ENCODE measurements at places on chromosomes 12 and 14. TPM values are rescaled to one million over a fixed set of nuclear protein-coding genes. Genes with fewer than 3 reads are reported as not detected.
A peak's percentile ranks its signal among the peaks of the same experiment; 100 is the strongest.

DNA sequence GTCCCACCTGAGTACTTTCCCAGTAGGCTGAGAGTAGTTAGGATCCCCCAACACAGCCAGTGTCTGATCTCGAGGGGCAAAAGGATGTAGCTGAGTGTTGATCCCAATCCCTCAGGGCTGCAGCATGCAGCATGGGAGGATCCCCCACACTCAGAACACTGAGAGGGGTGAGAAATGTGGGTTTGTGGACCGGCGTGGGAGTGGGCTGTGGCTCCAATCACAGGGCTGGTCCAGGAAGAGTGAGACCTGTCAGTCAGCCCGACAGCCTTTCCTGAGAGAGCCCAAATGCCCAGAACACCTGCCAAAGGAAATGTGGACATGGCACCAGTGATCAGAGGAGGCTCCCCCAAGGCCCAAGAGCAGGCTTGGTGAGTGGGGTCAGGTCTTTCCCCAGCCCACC lies 228.3 kb upstream of the MGAT4C start:
- 0 out of 3 replicates have a peak, but pooled peaks cover under 1% of the 10 kb centered on the region for H3K36me3 ChIP-seq
- DNase-seq: no peak
- H3K27me3 ChIP-seq: no peaks in the 10 kb centered on the region
- H3K27ac ChIP-seq: no peak overlapping the region

DNA sequence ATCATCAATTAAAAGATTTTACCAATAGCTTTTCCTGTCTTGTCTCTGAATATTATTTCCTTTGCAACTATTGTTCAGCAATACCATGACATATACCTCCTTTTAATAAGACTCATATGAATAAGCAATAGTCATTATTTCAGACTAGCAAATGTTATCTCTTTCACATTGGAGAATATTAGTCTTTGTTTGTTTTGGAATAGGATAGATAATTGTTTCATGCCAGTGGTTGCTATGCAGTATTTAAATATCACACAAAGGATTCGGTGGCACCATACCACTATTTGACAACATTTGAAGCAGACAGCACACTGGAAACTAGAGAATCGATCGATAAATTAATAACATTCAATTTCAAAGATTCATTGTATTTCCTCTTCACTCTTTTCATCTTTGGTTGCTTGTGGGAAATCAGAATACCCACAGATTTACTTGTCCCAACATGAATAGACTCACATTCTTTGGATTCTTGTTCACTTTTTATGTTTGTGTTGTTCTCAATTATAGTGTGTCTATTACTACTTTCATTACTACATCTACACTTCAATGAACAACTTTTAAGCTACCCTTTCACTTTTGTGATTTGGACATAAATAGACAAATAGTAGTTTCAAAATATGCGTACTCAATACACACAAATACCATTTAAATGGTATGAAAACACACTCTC lies 42.7 kb upstream of the TBPL2 start:
- H3K27me3 ChIP-seq: no peaks in the 10 kb centered on the region
- H3K36me3 ChIP-seq: no peaks in the 10 kb centered on the region
- no peak for DNase-seq
- no peak overlapping the region for H3K4me3 ChIP-seq

GRCh38 chr12:40889329-40889728 lies 197.1 kb downstream of the CNTN1 start:
- no peaks in the 10 kb centered on the region for H3K36me3 ChIP-seq
- no peak overlapping the region for H3K4me3 ChIP-seq
- no peak for DNase-seq
- H3K27ac ChIP-seq: no peak overlapping the region
- no peaks in the 10 kb centered on the region for H3K4me1 ChIP-seq
- H3K27me3 ChIP-seq: no peaks in the 10 kb centered on the region

DNA sequence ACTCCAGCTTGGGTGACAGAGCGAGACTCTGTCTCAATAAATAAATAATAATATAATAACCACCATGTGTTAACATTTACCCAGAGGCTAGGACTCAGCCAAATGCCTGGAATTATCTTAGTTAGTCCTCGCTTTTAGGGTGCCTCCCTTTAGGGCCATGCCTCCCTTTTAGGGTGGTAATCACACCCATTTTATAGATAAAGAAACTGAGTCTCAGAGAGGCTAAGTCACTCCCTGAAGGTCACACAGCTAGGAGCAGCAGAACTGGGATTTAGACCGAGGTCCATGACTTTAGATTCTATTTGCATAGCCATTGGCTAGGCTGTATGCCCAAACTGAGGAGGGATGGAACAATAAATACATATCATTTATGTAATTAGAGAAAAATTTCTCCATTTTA lies 11.4 kb downstream of the TESC start:
- H3K4me3 ChIP-seq: no peak overlapping the region
- H3K4me1 ChIP-seq: no peaks in the 10 kb centered on the region
- H3K27ac ChIP-seq: no peak overlapping the region

DNA sequence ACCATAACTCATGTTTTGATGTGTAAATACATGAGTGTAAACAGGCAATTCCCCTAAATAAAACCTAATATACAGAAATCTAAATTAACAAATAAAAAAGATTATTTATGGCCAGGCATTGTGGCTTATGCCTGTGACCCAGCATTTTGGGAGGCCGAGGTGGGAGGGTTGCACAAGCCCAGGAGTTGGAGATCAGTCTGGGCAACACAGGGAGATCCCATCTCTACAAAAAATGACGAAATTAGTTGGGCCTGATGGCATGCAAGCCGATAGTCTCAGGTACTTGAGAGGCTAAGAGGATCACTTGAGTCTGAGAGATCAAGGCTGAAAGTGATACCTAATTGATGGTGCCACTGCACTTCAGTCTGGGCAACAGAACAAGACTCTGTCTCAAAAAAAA lies 48.7 kb downstream of the BCAT1 start:
- H3K4me1 ChIP-seq: 0 out of 2 replicates have a peak, but pooled peaks cover 2% of the 10 kb centered on the region
- DNase-seq: no peak
- H3K36me3 ChIP-seq: peaks cover 32% of the 10 kb centered on the region
- H3K27ac ChIP-seq: no peak overlapping the region
- no peaks in the 10 kb centered on the region for H3K27me3 ChIP-seq
- peak overlapping the region; percentile 43 for H3K4me3 ChIP-seq

- H3K36me3 ChIP-seq: no peaks in the 10 kb centered on the region
- no peak within 1 kb of the TSS for H3K27ac ChIP-seq
- H3K4me3 ChIP-seq: no peak within 1 kb of the TSS
Measured at GRCh38 chr14:80211153-80212022, at the start of gene DIO2. Gene DIO2, minus strand, starts transcription at chr14:80211504. Its CDS starts 32 bp downstream, at chr14:80211472.

- DNase-seq: no peak
- peaks cover 32% of the 10 kb centered on the region for H3K36me3 ChIP-seq
- no peaks in the 10 kb centered on the region for H3K27me3 ChIP-seq
- peak overlapping the region; percentile 99 for H3K4me3 ChIP-seq
- peak overlapping the region; percentile 4 for H3K27ac ChIP-seq
Measured at GRCh38 chr14:91509878-91510170, 286 bp downstream of the PPP4R3A start.

DNA sequence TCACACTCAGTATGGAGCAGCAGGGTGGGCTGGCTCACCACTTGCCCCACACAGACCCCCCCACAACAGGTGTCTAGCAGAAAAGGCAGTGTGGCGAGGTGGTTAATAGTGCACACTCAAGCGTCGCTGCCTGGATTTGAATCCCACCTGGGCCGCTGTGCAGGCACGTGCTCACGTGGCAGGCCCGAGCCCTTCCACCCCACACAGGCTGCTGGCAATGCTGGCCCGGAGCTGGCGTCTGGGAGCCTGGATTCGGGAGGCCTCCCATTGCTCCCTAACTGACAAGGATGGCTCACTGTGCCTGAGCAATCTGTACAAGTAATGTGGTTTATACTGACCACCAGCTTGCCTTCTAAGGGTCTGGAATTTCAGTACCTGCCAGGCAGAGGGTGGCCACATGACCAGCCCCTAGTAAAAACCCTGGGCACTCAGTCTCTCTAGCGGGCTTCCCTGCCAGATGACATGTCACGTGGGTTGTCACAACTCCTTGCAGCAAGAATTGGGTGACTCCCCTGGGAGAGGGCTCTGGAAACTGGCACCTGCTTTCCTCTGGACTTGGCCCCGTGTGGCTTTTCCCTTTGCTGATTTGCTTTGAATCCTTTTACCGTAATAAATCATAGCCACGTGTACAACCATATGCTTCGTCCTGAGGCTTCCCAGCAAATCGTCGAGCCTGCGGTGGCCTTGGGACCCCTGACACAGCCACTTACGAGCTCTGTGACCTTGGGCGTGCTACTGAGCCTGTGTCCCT lies 72.8 kb downstream of the SCARB1 start:
- H3K27me3 ChIP-seq: no peaks in the 10 kb centered on the region
- H3K27ac ChIP-seq: no peak overlapping the region
- peaks cover 16% of the 10 kb centered on the region for H3K36me3 ChIP-seq
- no peaks in the 10 kb centered on the region for H3K4me1 ChIP-seq

GRCh38 chr14:64541261-64541971 lies 875 bp downstream of the HSPA2 start:
- no peaks in the 10 kb centered on the region for H3K4me1 ChIP-seq
- no peak for DNase-seq
- no peak overlapping the region for H3K4me3 ChIP-seq
- no peak overlapping the region for H3K27ac ChIP-seq
- peaks cover 26% of the 10 kb centered on the region for H3K36me3 ChIP-seq
- no peaks in the 10 kb centered on the region for H3K27me3 ChIP-seq

- H3K4me1 ChIP-seq: no peaks in the 10 kb centered on the region
- H3K27ac ChIP-seq: no peak overlapping the region
- peaks cover 29% of the 10 kb centered on the region for H3K27me3 ChIP-seq
- H3K36me3 ChIP-seq: peaks cover 5% of the 10 kb centered on the region
- H3K4me3 ChIP-seq: no peak overlapping the region
Measured at GRCh38 chr12:57470970-57471656, 8.6 kb downstream of the ARHGAP9 start.

GRCh38 chr12:13702381-13702780 lies 279.0 kb downstream of the GRIN2B start:
- peaks cover 4% of the 10 kb centered on the region for H3K4me1 ChIP-seq
- no peak for DNase-seq

DNA sequence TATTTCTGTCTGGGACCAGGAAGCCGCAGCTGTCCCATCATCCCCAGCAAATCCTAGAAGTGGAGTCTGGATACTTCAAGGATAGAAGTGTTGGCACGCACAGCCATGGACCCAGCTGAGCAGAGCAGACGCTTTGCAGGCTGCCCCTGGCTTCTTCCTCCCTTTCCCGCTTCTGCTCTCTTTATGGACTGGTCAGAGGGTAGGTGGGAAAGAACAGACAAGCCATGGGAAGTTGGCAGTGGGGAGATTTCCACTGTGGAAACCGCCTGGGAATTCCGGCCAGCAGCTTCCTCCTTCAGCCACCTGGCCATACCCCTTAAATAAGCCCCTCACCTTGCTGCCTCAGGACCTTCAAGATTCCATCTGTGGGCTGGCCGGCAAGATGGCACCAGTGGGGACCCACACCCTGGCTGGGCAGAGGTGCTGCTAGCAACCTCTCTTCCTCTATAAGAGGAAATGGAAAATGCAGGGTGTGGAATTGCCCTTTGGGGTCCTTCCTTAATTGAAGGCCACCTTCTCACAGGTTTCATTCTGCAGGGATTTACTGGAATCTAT lies 20.6 kb downstream of the OTUB2 start:
- H3K36me3 ChIP-seq: peaks cover 13% of the 10 kb centered on the region
- no peaks in the 10 kb centered on the region for H3K4me1 ChIP-seq
- H3K27ac ChIP-seq: no peak overlapping the region
- H3K27me3 ChIP-seq: no peaks in the 10 kb centered on the region
- H3K4me3 ChIP-seq: no peak overlapping the region

DNA sequence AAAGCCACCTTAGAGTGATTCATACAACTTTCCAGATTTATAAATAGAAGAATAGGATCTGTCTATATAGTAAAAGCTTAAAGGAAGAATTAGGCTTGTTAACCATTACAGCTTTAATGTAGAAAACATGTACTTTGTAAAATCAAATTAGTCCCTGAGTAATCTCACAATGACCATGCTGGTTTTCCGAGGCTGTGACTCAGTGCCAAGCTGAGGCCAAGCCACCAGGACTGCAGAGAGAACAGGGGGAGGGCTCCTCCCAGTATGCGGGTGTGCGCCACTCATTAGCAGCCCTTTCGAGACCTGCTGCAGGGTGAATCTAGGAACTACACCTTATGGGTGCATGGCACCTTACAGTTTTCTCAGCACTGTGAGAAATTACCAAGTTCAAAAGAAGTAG lies 167.0 kb downstream of the EFCAB11 start:
- no peak overlapping the region for H3K27ac ChIP-seq
- DNase-seq: no peak
- H3K4me1 ChIP-seq: no peaks in the 10 kb centered on the region

GRCh38 chr14:85438001-85438400 lies 91.9 kb upstream of the FLRT2 start:
- no peaks in the 10 kb centered on the region for H3K4me1 ChIP-seq
- no peak overlapping the region for H3K4me3 ChIP-seq
- H3K27ac ChIP-seq: no peak overlapping the region
- H3K36me3 ChIP-seq: no peaks in the 10 kb centered on the region
- no peaks in the 10 kb centered on the region for H3K27me3 ChIP-seq

GRCh38 chr12:112308652-112309051 lies 73.6 kb downstream of the HECTD4 start:
- no peaks in the 10 kb centered on the region for H3K4me1 ChIP-seq
- H3K27ac ChIP-seq: no peak overlapping the region
- H3K27me3 ChIP-seq: no peaks in the 10 kb centered on the region
- no peak for DNase-seq
- H3K36me3 ChIP-seq: peaks cover 8% of the 10 kb centered on the region
- H3K4me3 ChIP-seq: no peak overlapping the region

- H3K36me3 ChIP-seq: no peaks in the 10 kb centered on the region
- DNase-seq: no peak
- no peak overlapping the region for H3K4me3 ChIP-seq
Measured at GRCh38 chr14:41072776-41073175, 533.9 kb upstream of the LRFN5 start.

GRCh38 chr12:71838231-71838630 lies 1.3 kb upstream of the TBC1D15 start:
- DNase-seq: no peak
- no peaks in the 10 kb centered on the region for H3K36me3 ChIP-seq
- no peaks in the 10 kb centered on the region for H3K4me1 ChIP-seq
- no peak overlapping the region for H3K4me3 ChIP-seq
- H3K27me3 ChIP-seq: no peaks in the 10 kb centered on the region

GRCh38 chr12:48201091-48201490 lies 2.0 kb downstream of the OR10AD1 start:
- H3K4me3 ChIP-seq: no peak overlapping the region
- no peak overlapping the region for H3K27ac ChIP-seq
- H3K27me3 ChIP-seq: peaks cover 4% of the 10 kb centered on the region
- H3K4me1 ChIP-seq: no peaks in the 10 kb centered on the region

DNA sequence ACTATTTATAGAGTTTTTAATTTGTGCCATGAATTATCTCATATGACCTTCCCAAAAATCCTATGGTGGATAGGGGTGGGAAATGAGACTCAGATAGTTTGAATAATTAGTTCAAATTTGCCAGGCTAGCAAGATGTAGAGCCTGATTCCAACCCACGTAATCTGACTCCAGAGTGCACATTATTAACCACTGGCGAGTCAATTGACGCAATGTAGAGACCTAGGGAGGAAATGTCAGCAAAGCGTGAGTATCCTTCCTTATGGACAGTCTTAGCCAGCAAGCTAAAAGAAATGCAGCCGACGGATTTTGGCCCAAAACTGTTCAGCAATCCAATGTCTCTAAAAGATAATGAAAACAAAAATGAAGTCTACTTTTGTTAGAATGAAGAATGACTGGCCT lies 193.3 kb upstream of the KRR1 start:
- H3K4me1 ChIP-seq: peaks cover 11% of the 10 kb centered on the region
- no peak for DNase-seq
- H3K27me3 ChIP-seq: no peaks in the 10 kb centered on the region
- H3K4me3 ChIP-seq: no peak overlapping the region
- no peak overlapping the region for H3K27ac ChIP-seq
- H3K36me3 ChIP-seq: no peaks in the 10 kb centered on the region

LRRC43 gene
- 0.53 TPM for total RNA-seq

VDR gene
- 0.70 TPM for total RNA-seq

SPTB gene
- total RNA-seq: 2.3 TPM

ZNF26 gene
- 16.9 TPM for total RNA-seq

GYS2 gene
- not detected for total RNA-seq

B4GALNT1 gene
- total RNA-seq: 2.6 TPM

PKP2 gene
- total RNA-seq: 18.2 TPM
